ENCODE measurements at places on chromosomes 11 and 22.

- DNase-seq, result no peak
Observed at GRCh38 chr22:22176929-22177616, 67.5 kb upstream of the VPREB1 start.

- no peak for DNase-seq
Observed at GRCh38 chr11:61534025-61534932, 25.7 kb downstream of the LRRC10B start.

DNA sequence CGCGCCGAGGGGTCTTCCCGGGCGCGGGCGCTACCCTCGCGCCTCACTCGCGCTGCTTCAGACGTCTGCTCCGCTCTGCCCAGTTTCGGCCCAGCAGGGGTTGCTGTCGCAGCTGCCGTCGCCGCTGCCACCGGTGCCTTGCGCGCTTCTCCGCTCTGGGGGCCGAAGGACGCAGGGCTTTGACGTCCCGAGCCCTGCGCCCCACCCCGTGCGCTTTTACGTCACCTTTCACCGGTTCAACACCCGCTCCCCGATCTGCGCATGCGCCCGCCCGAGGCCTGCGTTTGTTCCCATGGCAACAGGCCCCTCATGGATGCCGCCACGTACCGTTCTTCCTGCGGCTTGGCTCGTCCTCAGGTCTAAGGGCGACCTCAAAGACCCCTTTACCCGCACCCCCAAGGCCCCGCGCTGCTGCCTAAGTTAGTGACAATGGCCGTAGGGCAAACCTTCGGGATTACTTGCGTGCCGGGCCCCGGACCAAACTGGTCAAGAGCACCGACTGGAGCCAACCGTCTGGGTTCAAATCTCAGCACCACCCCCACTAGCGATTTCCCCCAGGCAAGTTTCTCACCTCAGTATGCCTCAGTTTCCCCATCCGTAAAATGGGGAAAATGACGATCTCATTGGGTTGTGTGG is 642 bp upstream of the CDK2AP2 start:
- DNase-seq, result peak; percentile 88

GRCh38 chr22:49291169-49291568 is 536.5 kb downstream of the BRD1 start:
- no peak for DNase-seq

DNA sequence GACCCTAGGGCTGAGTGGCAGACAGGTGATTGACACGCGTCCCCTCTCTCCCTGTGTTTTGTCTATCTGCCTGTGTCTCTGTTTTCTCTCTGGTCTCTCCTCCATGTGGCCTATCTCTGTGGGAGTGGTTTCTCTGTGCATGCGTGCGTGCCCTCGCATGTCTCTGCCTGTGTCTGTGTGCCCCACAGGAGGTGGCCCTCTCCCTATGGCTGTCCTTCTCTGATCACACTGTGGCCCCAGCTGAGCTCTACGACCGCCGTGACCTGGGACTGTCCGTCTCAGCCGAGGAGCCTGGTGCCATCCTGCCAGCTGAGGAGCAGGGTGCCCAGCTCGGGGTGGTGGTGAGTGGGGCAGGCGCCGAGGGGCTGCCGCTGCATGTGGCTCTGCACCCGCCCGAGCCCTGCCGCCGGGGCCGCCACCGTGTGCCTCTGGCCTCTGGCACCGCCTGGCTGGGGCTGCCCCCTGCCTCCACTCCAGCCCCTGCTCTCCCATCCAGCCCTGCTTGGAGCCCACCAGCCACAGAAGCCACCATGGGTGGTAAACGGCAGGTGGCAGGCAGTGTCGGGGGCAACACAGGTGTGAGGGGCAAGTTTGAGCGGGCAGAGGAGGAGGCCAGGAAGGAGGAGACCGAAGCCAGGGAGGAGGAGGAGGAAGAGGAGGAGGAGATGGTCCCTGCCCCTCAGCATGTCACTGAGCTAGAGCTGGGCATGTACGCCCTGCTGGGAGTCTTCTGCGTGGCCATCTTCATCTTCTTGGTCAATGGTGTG is 11.6 kb downstream of the TMEM132A start:
- DNase-seq, result no peak

- no peak for DNase-seq
Observed at GRCh38 chr22:21694795-21695429, 29.1 kb downstream of the PPIL2 start.

- DNase-seq, result no peak
Observed at GRCh38 chr11:109849946-109850345, 243.2 kb upstream of the ZC3H12C start.

- no peak for DNase-seq
Observed at GRCh38 chr22:30483169-30483568, 11.4 kb upstream of the SEC14L3 start.

All from AG04450 (cell line).